Activated T-helper 1 cell treated with anti-CD3 and anti-CD28 coated beads, Interleukin-12 subunit alpha, Interleukin-12 subunit beta, Interleukin-2, Interleukin-4 antibody, amounts not matched to agents 30 ng/mL and 10 ng/mL and 1 ng/mL, durations not matched to agents 14 hours and 24 hours and 36 hours (primary cell): ENCODE measurements at places on chromosomes 2 and 18.

DNA sequence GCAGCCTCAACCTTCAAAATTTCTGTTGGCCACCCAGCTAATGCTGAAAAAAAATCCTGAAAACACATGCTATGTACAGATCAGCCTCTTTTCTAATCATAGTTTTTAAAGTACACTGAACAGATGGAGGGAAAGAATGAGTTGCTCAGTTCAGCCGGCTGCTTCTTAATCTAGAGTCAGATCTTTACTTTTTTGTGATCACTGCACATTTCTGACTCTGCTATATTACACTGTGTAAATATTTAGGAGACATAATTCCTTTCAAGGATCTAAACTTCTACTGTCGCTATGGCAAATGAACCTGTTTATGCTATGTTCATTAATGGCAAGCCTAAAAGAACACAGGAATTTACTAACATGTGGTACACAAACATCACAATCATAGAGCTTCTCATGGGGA, 114.2 kb downstream of the SRBD1 start:
- H3K27ac ChIP-seq = peak overlapping the region; percentile 70
- no peaks in the 10 kb centered on the region for H3K27me3 ChIP-seq
- no peak overlapping the region for H3K4me3 ChIP-seq

DNA sequence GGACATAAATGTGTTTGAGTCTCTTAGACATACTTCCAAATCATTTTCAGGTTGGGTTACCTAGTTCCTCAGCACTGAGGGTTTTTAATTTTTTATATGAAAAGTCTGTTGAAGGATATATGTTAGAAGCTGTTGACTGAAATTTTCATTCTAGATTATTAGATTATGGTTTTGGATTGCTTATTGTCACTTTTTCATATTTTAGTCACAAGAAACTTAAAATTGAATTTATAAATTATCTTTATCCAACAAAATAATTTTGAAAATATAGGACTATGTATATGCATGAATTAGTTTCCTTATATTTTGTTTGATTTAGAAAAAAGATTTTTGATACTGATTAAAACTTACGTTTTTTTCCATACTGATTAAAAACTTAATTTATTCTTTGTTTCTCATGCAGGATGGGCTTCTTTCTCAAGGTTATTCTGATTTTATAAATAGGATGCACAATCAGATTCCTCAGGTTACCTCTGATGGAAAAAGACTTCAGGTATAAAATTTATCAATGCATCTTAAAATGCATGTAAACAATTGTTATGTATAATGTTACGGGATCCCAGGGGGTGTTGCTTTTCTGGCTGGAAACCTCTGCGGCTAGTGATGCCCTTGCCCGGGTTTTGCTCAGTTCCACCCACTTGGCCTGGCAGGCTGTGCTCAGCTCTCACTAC, 26.2 kb downstream of the DDX1 start:
- H3K27me3 ChIP-seq = no peaks in the 10 kb centered on the region
- no peak for DNase-seq
- H3K4me3 ChIP-seq = no peak overlapping the region
- peaks cover 7% of the 10 kb centered on the region for H3K4me1 ChIP-seq
- peaks cover 32% of the 10 kb centered on the region for H3K36me3 ChIP-seq
- no peak overlapping the region for H3K27ac ChIP-seq

DNA sequence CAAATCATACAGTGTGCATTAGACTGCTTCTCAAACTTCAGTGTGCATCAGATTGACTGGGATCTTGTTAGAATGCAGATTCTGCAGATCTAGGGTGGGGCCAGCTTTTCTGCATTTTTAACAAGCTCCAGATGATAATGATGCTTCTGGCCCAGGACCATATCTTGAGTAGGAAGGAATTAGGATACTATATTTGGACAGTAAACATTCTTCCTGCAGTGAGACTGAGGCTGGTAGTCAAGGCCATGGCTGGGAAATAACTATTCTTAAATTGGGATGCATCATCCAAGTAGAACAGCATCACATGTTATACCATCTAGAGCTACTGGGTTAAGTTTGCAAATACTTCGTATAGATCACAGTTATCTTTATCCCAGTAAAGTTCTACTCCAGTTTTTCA, 28.4 kb upstream of the ARMC9 start:
- H3K27me3 ChIP-seq = no peaks in the 10 kb centered on the region
- DNase-seq = no peak
- peaks cover 16% of the 10 kb centered on the region for H3K4me1 ChIP-seq
- no peak overlapping the region for H3K4me3 ChIP-seq
- peaks cover 56% of the 10 kb centered on the region for H3K36me3 ChIP-seq
- H3K27ac ChIP-seq = no peak overlapping the region

DNA sequence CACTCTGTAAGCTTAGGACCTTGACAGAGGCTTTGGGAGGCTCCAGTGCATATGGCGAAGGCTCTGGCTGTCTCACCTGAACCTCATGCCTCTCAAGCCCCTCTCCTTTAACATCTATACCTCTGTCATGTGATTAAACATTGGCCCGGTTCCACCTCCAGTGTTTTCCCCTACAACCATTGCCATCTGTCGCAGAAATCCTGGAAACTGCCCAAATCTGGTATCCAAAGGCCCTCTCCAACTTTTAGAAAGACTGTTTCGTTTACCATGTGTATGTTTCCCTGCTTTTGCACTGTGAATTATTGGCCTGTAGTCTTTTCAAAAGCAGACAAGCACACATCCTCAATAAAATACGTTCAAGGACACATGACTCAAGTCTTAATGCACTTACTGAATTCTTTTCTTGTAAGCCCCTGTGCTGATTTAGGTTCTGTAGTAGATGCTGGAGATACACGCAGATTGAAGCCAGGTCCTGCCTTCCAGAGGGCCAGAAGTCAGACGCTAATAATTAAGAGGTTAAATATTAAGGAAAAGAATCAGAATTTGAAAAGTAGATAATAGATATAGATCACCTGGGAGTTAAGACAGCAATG, 386.4 kb upstream of the SLC14A2 start:
- H3K27me3 ChIP-seq = no peaks in the 10 kb centered on the region
- no peak overlapping the region for H3K4me3 ChIP-seq
- no peaks in the 10 kb centered on the region for H3K36me3 ChIP-seq
- DNase-seq = no peak
- H3K27ac ChIP-seq = no peak overlapping the region
- H3K4me1 ChIP-seq = no peaks in the 10 kb centered on the region

DNA sequence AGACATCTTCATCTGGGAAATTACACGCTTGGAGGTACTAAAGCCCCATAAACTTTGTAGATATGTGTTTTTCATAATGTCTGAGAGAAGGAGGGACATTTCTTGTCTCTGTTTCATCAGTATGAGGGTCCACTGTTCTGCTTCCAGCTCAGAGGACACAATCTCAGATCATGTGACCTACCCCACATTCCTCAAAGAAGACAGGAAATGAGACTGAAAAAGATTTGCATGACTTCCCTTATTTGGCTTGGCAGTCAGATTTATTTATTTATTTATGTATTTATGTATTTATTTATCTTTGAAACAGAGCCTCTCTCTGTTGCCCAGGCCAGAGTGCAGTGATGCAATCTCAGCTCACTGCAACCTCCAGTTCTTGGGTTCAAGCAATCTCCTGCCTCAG, 463.7 kb upstream of the RGPD4 start:
- H3K27ac ChIP-seq = no peak overlapping the region
- DNase-seq = no peak
- no peak overlapping the region for H3K4me3 ChIP-seq
- no peaks in the 10 kb centered on the region for H3K36me3 ChIP-seq

GRCh38 chr2:168660870-168661862, 141.3 kb upstream of the NOSTRIN start:
- no peak for DNase-seq
- no peak overlapping the region for H3K27ac ChIP-seq
- peaks cover 7% of the 10 kb centered on the region for H3K4me1 ChIP-seq
